ENCODE measurements at places on chromosomes 2 and 18. TPM values are rescaled to one million over a fixed set of nuclear protein-coding genes. Genes with fewer than 3 reads are reported as not detected.

CYS1 gene
- total RNA-seq = not detected

DNA sequence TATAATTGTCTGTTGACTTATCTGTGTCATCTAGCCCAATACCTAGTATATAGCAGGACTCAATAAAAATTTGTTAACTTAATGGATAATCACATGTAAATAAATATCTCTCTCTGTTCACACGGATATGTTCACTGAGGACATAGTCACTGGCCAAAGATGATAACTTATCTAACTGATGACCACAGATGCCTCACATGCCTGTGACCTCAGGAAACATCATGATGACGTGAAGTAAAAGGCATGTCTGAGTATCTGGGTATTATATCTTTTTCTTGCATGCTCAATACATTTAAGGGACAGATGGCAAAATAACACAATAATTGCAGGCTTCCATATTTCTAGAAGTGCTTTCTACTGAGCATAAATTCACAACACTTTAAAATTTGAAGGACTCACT is 41.4 kb upstream of the PARD3B start:
- H3K27ac ChIP-seq = no peak overlapping the region
- no peaks in the 10 kb centered on the region for H3K36me3 ChIP-seq
- no peak for DNase-seq

PROC gene
- 1.2 TPM for total RNA-seq

OSR1 gene
- not detected for total RNA-seq

DNA sequence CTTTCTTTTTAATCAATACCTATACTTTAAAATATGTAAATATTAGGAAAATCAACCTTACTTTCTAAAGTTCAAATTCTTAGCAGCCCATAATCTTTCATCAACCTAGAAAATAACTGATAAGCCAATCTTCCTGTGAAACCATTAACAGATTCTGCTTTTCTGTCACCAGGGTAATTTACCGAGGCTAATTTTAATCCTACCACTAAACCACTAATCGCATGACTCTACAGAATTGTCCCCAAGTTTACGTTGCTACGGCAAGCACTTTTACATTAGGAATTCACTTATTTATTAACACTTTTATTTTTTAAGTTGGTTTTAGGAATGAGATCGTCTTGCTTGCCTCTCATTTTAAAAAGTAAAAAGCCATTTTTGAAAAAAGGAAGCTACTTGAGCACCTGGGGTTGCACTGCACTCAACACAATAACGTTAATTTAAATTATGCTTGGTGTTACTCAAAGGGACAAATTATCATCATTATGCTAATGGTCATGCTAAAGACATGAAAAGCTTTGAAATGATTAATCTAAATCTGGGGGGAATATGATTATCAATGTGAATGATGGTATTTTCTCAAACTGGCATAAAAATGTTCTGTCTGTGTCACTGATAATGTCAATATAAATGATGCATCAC is 10.2 kb downstream of the ZNF516 start:
- no peak overlapping the region for H3K27ac ChIP-seq
- H3K27me3 ChIP-seq = no peaks in the 10 kb centered on the region
- peaks cover 1% of the 10 kb centered on the region for H3K36me3 ChIP-seq
- H3K4me1 ChIP-seq = peaks cover 12% of the 10 kb centered on the region
- no peak for DNase-seq

GRCh38 chr18:79453816-79454735 is 58.3 kb downstream of the NFATC1 start:
- H3K36me3 ChIP-seq = peaks cover 75% of the 10 kb centered on the region
- H3K4me3 ChIP-seq = no peak overlapping the region
- no peak for DNase-seq

DNA sequence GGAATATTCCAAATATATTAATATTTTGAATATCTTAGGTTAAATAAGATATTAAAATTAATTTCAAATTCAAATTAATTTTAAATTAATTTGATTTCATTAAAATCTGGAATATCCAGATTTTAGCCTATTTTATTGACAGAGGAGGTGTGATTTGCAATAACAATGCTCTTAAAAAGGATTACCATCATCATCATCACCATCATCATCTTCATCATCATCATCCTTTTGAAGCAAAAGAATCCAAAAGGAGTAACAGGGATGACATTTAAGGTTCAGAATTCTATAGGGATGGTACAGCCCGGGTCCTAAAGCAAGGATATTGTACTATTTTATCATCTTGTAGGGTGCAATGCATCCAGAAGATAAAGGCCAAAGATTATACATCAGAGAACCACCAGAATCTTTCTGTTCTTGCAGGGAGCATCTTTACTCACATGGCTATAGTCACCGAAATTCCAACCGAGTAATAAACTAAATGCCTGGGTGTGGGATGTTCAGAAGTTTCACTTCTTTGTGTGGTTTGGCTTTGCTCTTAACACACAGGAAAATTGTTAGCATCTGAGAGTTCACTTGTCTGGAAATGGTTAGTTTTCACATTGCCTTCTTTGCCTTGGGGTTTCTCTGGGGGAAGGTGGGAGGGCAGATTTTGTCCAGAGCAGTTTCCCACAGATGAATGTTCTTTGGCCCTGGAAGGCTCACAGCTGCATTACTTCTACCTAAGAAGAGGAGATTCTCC is 99.1 kb upstream of the ITGA6 start:
- no peaks in the 10 kb centered on the region for H3K4me1 ChIP-seq
- DNase-seq = no peak
- H3K27me3 ChIP-seq = no peaks in the 10 kb centered on the region
- H3K27ac ChIP-seq = no peak overlapping the region
- H3K36me3 ChIP-seq = no peaks in the 10 kb centered on the region

MFSD6 gene
- total RNA-seq = 33.8 TPM

ABCG5 gene
- not detected for total RNA-seq

- H3K4me1 ChIP-seq = peaks cover 43% of the 10 kb centered on the region
- peaks cover 27% of the 10 kb centered on the region for H3K36me3 ChIP-seq
- no peaks in the 10 kb centered on the region for H3K27me3 ChIP-seq
Measured at GRCh38 chr2:241968417-241968816, 98.9 kb downstream of the RTP5 start.

ARHGAP25 gene
- total RNA-seq = 207 TPM

GRCh38 chr2:45316576-45317338 is 294.3 kb downstream of the SRBD1 start:
- H3K27ac ChIP-seq = no peak overlapping the region
- H3K4me3 ChIP-seq = no peak overlapping the region
- H3K4me1 ChIP-seq = no peaks in the 10 kb centered on the region
- DNase-seq = no peak
- H3K36me3 ChIP-seq = no peaks in the 10 kb centered on the region

BMP10 gene
- total RNA-seq = not detected

DNA sequence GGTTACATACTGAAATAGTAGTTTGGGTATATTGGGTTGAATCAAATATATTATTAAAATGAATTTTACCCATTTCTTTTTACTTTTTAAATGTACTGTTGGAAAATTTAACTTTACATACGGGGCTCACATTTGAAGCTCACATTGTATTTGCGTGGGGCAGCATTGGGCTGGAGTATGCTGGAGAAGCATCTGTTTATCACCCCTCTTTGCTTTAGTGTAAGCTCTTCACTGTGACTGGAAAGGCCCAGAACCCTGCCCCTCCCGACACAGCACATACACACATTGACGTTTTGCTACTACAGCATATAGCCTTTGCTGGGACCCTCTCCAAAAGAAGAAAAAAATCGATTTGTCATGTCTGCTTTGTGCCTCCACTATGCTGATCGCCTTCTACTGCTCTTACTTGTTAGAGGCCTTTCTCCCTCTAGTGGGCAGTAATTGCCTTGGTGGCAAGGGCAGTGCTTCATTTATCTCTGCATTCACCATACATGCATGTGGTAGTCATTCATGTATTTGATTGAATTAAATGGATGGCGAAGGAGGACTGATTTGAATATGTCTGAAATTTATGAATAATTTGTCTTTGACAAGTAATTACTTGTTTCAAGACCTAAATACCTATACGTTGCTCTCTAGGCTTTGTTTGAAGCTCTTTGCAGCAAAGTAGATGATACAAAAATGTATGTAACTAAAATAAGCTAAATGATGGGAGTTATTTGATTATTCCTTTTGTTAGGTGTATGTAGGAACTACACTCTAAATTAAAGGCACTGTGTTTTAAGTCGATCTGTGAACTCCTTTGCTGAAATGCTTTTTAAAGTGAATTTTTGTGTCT is 37.4 kb downstream of the VAPA start:
- H3K27me3 ChIP-seq = no peaks in the 10 kb centered on the region
- H3K4me3 ChIP-seq = no peak overlapping the region
- H3K4me1 ChIP-seq = no peaks in the 10 kb centered on the region

DNA sequence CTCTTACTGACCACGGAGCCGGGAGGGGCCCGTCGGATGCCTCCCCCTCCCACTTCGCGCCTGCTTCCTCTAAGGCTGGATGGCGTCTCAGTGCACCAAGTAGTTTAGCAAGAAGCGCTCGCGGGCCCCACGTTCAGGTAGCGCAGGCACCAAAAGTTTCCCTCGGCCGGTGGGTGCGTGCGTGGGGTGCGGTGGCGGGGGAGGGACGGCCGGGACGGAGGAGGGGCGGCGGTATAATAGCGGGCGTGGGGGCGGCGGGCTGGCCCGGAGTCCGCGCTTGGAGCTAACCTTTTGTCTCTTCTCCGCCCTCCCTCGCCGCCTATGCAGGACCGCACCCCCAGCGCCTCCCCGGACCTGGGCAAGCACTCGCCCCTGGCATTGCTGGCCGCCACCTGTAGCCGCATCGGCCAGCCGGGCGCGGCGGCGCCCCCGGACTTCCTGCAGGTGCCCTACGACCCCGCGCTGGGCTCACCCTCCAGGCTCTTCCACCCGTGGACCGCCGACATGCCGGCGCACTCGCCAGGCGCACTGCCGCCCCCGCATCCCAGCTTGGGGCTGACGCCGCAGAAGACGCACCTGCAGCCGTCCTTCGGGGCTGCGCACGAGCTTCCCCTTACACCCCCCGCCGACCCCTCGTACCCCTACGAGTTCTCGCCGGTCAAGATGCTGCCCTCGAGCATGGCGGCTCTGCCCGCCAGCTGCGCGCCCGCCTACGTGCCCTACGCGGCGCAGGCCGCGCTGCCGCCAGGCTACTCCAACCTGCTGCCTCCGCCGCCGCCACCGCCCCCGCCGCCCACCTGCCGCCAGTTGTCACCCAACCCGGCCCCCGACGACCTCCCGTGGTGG is 1.0 kb downstream of the SP5 start:
- peak; percentile 12 for DNase-seq
- H3K27me3 ChIP-seq = no peaks in the 10 kb centered on the region
- no peak overlapping the region for H3K4me3 ChIP-seq
- H3K27ac ChIP-seq = no peak overlapping the region
- H3K4me1 ChIP-seq = peaks cover 21% of the 10 kb centered on the region
- no peaks in the 10 kb centered on the region for H3K36me3 ChIP-seq

ADCYAP1 gene
- not detected for total RNA-seq

CCDC148 gene
- total RNA-seq = not detected

DNA sequence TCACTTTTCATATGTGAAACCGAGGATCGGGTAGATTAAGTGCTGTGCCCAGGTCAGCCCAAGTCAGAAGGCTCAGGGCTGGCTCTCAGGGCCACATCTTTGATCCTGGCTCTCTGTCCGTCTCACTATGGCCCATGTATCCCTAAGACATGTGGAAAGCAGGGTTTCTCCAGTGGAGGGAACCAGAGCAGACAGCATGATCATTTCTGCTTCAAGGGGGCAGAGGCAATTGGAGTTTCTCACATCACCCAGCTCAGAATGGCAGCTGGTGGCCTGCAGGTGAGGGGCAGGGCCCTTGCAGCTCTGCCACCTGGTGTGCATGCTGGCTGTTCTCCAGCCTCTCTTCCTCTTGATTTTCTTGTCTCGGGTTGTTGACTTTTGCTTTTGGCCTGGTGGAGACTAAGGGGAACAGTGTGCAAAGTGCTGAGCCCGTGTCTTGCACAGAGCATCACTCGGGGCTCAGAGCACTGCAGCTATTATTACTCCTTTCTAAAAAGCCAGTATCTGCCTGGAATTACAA is 27.0 kb downstream of the LDLRAD4 start:
- H3K4me1 ChIP-seq = no peaks in the 10 kb centered on the region
- H3K4me3 ChIP-seq = no peak overlapping the region
- H3K36me3 ChIP-seq = no peaks in the 10 kb centered on the region
- no peaks in the 10 kb centered on the region for H3K27me3 ChIP-seq
- no peak for DNase-seq
- H3K27ac ChIP-seq = no peak overlapping the region

- H3K4me3 ChIP-seq = no peak overlapping the region
- no peak overlapping the region for H3K27ac ChIP-seq
- no peaks in the 10 kb centered on the region for H3K36me3 ChIP-seq
Measured at GRCh38 chr2:85278361-85278760, 49.4 kb downstream of the TGOLN2 start.

DNA sequence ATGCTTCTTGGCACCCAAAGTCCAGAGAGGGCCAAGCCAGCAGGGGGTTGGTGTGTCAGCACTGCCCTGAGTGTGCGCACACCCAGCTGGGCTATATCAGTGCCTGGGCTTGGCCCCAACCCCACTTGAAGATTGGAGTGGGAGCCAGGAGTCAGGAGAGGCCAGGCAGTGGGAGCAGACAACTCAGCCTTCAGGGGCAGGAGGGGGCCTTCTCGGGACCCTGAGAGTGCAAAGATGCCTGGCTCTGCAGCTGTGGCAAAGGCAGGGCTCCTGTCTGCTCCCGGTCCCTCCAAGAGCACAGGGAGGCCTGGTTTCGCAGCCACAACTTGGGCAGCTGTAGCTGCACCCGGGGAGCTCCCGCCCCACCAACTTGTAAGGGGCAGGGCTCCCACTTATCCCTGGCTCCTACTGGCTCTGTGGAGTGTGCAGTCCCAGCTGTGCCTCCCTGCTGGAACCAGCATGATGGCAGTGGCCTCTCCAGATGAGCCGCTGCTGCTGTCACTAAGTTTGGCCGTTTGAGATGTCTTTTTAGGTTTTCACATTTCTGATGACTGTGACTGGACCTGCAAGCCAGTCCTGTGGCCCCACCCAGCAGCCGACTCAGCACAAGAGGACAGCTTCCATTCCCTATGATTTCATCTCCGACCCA is 148.8 kb upstream of the HS6ST1 start:
- no peaks in the 10 kb centered on the region for H3K36me3 ChIP-seq
- H3K4me1 ChIP-seq = peaks cover 3% of the 10 kb centered on the region
- no peak for DNase-seq
- H3K4me3 ChIP-seq = no peak overlapping the region
- H3K27me3 ChIP-seq = no peaks in the 10 kb centered on the region

- no peaks in the 10 kb centered on the region for H3K36me3 ChIP-seq
- no peak overlapping the region for H3K27ac ChIP-seq
- H3K27me3 ChIP-seq = peaks cover under 1% of the 10 kb centered on the region
- DNase-seq = no peak
- no peak overlapping the region for H3K4me3 ChIP-seq
- no peaks in the 10 kb centered on the region for H3K4me1 ChIP-seq
Measured at GRCh38 chr2:218003281-218003944, 618 bp upstream of the TNS1 start.

- DNase-seq = no peak
- H3K4me1 ChIP-seq = no peaks in the 10 kb centered on the region
- no peaks in the 10 kb centered on the region for H3K27me3 ChIP-seq
- H3K36me3 ChIP-seq = no peaks in the 10 kb centered on the region
- no peak overlapping the region for H3K4me3 ChIP-seq
Measured at GRCh38 chr2:239459606-239460005, 58.8 kb upstream of the HDAC4 start.

DNA sequence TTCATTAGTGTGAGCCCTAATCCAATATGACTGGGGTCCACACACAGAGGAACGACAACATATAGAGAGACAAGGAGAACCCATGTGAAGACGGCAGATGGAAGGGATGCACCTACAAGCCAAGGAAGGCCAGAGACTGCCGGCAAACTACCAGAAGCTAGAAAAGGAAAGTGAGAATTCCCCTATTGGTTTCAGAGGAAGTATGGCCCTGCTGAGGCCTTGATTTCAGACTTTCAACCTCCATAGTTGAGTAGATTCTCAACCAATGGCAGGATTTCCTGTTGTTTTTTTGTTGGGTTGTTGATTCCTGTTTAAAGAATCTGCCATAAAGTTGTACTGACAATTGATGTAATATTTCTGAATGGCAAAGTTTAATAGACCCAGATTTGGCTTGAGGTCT is 241.5 kb downstream of the SATB2 start:
- H3K4me1 ChIP-seq = no peaks in the 10 kb centered on the region
- H3K27me3 ChIP-seq = no peaks in the 10 kb centered on the region
- DNase-seq = no peak
- no peak overlapping the region for H3K27ac ChIP-seq

All from B cell (primary cell).